Esophagus squamous epithelium (tissue), 5 donors: ENCODE measurements at places on chromosomes 4 and X.

GRCh38 chr4:158315706-158316105 is 105.4 kb downstream of the TMEM144 start:
- no peak for DNase-seq

DNA sequence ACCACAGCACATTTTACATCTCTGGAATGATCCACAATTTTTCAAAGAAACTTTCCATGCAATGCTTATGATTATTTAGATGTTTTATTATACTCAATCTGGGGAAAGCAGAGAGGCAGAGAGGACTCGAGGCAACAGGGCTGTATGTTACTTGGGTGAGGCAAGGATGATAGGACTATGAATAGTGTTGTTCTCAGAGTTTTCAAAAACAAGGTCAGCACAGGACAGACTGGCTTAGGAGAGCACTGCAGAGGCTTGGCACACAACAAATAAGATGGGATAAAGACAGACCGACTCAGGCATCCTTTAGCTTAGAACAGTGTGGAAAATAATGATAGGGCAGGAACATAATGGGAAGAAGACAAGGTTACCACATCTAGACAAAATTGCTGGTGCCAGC is 65.4 kb downstream of the TMEM150C start:
- no peak for DNase-seq

GRCh38 chrX:110317061-110317819 is 645 bp downstream of the AMMECR1 start:
- no peak for DNase-seq

DNA sequence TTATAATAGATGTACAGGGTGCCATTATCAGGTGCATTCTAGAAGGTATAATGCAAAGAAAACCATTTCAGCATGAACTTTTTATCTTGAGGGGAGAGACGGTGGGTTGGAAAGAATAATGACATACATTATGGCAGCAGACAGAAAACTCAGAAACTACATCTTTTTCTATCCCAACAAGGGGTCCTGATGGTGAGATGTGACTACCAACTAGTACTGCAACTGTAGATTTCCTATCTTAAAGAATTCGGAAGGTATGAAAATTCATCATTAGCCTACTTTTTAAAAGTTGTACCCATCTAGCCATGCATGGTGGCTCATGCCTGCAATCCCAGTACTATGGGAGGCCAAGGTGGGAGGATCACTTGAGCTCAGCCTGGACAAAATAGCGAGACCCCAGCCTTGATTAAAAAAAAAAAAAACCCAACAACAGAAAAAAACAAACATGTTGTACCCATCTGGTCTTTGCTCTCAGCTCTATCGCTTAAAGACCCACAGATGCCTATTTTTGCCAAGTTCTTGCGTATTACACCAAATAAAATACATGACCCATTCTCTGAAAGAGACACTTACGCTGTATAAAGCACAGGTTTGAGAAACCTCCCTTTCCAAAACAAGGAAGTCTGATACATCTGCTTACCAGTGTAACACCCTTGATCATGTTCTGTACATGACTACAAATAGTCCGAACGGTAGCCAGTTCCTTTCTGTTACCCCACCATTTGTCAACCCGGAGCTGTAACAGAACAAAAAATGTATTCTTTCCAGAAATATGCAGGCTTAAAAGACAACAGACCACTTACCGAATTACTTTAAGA is 1.6 kb downstream of the RPL9 start:
- DNase-seq, result no peak

DNA sequence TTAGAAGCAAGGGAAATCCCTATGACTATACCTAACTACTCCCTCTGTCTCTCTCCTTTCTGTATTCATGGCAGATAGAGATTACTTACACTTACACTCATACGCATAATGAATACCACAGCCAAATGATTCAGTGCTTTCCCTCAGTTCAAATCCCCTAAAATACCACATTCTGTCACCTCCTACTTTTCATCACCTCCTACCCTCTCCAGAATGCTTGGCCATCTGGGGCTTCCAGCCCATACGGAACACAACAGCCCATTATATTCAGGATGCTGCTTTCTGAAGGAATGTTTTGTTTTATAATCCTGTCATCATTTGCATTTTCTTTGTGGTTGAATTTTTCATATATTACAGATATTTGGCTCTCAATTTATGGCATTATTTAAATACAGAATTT is 361.6 kb downstream of the GRIA2 start:
- no peak for DNase-seq

DNA sequence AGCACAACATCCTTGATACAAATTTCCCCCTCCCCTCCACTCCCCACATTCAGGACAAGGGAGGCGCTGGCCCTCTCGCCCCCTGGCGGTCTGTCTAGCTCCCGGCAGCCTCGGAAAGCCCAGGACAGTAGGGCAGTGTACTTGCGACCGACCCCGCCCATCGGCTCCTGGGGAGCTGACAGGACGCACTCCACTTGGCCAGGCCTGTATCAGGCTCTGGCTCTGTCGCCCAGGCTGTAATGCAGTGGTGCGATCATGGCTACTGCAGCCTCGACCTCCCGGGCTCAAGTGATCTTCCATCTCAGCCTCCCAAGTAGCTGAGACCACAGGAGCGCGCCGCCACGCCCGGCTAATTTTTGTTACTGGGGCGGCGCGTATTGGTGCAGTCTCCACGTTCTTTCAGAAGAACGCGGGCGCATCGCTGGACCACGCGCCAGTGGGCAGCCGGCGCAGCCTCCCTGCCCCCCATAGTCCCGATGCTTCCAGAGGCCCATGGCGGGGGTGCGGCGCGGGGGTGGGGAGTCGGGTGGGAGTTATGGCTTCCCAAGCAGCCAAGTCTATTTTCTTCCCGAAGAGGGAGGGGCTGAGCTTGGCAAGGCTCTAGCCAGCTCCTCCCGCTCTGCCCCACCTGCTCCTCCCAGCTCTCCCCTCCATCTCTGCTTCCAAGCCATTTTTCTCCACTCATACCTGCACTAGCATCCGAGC is 7.8 kb upstream of the AKAP14 start:
- no peak for DNase-seq
